ENCODE measurements at places on chromosomes 16 and 17.

GRCh38 chr16:58276346-58276951 is 18.4 kb downstream of the PRSS54 start:
- DNase-seq: no peak

DNA sequence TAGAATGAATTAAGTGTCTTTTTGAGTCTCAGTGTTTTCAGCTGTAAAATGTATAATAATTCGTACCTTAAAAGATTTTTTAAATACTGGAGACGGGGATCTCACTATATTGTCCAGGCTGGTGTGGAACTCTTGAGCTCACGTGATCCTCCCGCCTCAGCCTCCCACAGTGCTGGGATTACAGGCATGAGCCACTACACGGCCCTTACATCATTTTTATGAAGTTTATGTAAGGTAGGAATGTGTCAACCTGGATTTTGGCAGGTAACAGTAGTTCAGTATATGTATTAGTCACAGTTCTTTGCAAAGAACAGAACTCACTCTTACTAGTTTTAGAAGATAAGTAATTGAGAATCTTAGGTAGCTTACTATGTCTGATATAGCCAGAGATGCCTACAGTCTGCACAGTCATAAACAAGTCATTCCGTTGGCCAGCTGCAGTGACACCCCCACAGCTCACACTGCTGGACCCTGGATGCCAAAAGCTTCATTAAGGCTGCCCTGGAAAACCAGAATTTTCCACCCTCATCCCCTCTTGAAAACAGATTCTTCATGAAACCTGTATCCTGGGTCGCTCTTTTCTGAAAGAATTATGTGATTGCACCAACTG is 583 bp upstream of the COX6A2 start:
- no peak for DNase-seq

- no peak for DNase-seq
Measured at GRCh38 chr16:14179116-14179515, 108.0 kb downstream of the MRTFB start.

DNA sequence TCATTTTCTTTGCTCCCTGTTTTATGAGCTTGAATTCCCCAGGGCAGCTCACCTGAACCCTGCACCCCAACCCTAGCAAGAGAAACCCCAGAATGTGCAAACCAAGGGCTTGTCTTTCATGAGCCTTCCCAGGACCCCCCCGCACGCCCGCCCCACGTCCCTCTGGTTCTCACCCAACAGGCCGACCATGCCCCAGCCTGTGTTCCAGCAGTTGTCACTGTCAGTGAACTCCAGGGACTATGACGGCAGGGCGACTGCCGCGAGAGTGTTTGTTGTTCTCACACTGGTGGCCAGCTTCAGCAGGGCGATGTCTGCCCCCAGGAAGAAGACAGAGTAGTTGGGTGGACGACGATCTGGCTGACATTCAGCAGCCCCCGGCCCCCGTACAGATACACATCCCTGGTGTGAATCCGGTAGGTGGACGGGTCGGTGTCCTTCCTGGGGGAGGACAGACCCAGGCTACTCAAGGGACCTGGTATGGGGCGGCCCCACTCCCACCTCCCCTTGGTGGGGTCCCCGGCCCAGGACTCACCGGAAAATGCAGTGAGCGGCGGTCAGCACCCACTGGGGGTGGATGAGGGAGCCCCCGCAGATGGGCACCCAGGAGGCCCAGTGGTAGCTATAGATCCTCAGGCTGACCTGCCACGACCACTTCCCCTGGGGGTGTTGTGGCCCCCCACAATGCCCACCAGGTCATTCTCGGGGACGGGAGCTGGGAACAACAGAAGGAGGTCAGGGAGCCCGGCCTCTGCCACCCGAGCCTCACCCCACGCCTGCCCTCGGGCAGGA is 20.1 kb downstream of the TPSD1 start:
- DNase-seq: no peak

- no peak for DNase-seq
Measured at GRCh38 chr17:10265100-10265810, 66.8 kb upstream of the GAS7 start.

DNA sequence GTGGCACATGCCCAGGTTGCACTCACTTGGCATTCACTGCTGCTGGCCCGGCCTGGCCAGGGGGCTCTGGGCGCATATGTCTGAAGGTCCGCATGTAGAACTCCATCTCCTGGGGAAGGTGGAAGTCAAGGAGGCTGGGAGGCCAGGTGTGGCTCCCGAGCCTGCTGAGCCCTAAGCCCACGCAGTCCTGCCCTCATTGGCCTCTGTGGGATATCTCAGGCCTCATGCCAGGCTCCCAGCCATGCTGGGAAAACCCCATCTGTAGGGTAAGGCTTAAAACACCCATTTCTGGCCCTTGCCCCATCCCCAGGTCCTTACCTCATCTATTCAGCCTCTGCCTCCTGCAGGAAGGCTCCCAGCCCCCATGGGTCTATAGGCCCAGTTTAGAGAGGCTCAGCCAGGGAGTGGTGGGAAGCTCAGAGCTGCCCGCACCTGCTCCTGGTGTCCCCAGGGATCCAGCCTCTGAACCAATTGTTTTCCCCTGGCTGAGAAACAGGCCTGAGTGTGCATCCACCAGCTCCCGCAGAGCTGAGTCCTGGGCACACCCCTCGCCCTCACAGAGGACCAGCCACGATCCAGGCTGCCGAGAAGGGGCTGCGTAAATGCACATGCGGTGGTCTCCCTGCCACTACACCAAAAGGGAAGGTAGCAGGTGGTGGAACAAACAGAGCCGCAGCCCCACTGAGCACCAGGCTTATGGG is 2.3 kb upstream of the TPPP3 start:
- DNase-seq: no peak

GRCh38 chr16:85554889-85555718 is 58.0 kb upstream of the GSE1 start:
- DNase-seq: peak; percentile 84

All from RKO (cell line).